ENCODE measurements at places on chromosomes 12 and 14.

DNA sequence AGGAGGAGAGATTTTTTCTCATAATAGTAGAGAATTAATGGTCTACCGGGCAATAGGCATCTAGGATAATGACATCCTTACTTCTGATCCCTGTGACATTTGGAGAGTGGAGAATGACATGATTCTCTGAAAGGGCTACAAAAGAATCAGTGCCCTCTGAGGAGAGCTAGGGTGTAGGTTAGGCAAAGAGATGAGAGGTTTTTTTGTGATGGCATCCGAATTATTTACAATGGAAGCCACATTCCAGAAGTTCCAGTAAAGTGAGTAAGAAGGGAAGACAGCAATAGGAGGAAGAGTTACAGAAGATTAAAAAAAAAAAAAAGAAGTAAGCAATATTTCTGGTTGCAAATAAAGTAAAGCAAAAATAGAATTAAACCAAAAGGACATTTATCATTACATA, 478.0 kb downstream of the RMST start:
- DNase-seq, result peak; percentile 39

GRCh38 chr14:93132472-93133065, 16.8 kb upstream of the ITPK1 start:
- DNase-seq, result peak; percentile 43

- DNase-seq, result no peak
These were observed 33.9 kb downstream of the PLCZ1 start for GRCh38 chr12:18703911-18704310.

DNA sequence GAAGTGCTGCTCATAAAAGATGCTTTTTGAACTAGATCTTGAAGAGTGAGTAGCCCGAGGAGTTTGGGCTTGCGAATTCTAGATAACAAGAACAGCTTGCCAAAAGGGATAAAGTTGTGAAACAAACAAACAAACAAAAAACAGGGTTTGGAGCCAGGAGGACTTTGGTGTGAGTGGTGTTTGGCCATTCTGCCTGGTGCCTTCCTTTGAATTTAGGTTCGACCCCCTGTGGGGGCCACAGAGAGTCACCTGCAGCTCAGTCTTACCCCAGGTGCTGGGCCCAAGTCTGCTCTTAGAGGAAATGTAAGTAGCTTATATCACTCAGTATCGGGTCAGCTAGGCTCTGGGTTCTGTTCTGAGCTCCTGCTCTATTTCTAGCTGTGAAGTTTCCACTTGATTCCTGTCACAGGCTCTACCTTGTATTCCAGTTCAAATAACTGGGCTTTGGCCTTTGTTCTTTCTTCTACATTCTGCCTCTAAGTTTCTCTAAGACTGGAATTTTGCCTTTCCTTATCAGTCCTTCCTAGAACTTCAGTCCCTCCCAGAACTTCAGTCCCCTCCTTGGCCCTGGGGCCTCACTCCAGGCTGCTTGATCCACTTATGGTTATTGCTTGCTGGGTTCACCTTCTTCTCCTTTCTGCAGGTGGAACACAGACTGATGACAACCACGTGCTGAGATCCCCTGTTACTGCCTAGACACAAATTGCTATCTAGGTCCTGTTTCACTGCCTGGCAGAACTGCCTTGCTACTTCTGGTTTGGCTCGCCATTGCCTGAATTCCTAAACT, 20.5 kb upstream of the DUSP6 start:
- no peak for DNase-seq

- no peak for DNase-seq
These were observed 142.0 kb upstream of the PELI2 start for GRCh38 chr14:55976219-55976618.

DNA sequence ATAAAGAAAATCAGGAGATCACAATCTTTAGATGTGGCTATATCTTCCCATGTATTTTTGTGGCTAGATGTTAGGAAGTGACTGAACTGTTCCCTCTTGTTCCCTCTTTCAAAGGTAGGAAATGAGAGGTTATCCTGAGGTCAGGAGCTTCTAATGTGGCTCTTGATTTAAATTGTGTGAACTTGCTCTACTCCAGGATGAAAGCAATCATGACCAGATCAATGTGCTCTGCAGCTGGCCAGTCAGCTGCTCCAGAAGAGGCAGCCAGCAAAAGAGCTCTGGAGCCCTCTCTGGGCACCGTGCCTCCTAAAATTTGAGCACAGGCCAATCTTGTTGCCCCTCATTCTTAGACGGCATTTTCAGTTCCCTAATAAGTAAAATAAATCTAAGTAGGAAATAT, 32.0 kb downstream of the CDK17 start:
- DNase-seq, result no peak

GRCh38 chr12:121630791-121631355, 4.5 kb downstream of the ORAI1 start:
- no peak for DNase-seq

DNA sequence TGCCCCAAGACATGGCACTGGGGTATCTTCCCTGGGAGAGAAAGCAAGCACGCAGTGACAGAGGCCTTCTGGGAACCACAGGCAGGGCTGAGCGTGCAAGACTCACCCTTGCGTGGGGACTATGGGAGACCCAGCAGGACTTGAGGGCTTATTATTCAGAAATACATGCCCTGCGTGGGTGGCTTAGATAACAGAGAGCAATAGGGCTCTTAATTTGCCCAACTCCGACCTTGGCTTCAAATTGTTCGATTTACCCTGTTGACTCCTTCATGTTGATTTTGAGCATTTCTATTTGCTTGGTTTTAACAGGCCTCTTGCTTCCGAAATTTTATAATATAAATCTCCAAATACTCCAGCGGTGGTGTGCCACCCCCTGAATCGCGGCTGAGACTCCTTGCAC, 5.1 kb upstream of the SERPINA1 start:
- DNase-seq, result no peak

GRCh38 chr14:64971943-64972791, at the start of gene RAB15:
Gene RAB15 (minus strand): TSS chr14:64972336. CDS start chr14:64972076, 260 bp downstream.
- DNase-seq, result peak; percentile 87

DNA sequence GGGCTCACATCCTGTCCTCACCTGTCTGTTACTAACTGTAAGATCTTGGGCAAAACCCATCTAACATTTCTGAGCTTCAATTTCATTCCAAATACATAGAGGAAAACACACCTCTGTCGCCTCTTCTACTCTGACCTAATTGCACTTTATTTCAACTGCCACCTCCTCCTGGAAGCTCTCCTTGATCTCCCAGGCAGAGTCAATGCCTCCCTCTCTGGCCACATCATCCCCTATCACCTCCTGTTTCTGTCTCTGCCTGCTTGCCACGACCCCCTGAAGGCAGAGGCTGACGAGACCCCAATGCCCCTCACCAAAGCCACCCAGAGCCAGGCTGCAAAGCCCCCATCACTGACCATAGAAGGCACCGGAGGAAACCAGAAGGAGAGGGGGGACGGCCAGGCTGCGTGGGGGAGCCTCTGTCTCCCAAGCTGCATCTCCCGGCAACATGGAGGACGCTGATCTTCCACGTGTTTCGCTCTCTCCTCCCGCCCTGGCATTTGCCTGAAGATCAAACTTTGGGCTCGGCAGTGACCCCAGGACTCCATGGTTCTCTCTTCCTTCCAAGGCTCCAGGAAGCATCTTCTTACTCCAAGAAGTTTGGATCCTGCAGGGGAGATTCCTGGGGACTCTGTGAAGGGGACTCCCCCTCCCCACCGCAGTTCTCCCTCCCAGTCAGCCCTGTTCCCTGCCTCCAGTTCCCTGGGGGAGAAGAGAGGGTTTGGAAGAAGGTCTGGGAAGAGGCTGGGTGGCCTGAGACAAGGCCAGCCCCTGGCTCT, 50.1 kb upstream of the BCL11B start:
- DNase-seq, result peak; percentile 11

DNA sequence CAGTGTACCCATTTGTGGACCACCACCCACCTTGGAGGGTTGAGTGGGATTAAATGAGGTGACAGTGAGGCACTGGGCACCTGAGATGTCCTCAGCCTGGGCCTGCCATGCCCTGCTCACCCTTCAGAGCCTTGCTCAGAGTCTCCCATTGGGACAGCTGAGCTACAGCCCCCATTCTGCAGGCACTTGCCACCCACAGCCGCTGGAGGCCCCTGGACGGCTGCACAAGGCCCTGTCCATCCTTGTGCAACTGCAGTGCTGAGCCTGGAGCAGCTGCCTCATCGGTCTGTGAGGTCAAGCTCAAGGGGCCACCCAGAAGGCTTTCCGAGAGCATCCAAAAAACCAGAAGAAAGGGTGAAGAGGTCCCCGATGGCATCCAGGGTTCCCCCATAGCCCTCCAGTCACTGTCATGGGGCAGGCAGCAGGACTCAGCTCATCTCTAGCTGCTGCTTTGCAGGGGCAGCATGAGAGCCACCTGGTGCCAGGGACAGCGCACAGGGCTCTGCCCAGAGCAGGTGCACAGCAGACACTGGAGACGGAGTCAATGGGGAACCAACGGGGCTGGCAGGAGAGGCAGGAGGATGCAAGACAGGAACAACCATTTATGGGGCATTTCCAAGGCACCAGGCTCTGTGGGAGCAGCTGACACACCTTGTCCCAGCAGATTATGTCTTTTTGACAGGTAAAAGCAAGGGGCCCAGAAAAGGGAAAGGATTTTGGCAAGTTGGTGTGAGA, 84.6 kb downstream of the ARL6IP4 start:
- DNase-seq, result no peak

GRCh38 chr12:32181498-32182175, 75.0 kb downstream of the BICD1 start:
- peak; percentile 25 for DNase-seq

- DNase-seq, result no peak
These were observed 37.5 kb upstream of the INF2 start for GRCh38 chr14:104651876-104652260.

- no peak for DNase-seq
These were observed 94.7 kb downstream of the CHST11 start for GRCh38 chr12:104551313-104551931.

DNA sequence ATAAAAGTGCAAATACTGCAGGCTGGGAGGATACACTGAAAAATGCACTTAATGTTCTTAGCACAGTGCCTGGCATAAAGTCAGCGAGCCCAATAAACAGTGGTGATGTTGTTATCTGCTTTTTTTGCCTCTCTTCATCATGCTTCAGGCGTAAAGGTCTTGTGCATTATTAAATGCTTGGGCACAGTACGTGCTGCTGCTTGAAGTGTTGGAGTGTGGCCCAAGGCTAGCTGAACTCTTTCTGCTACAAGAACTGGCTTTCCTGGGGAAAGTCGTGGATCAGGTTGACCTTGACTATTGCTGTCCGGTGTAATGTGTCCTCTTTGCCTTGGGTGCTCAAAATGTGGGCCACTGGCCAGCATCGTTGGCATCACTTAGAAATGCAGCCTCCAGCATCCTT, 43.0 kb downstream of the SMOC1 start:
- DNase-seq, result no peak

DNA sequence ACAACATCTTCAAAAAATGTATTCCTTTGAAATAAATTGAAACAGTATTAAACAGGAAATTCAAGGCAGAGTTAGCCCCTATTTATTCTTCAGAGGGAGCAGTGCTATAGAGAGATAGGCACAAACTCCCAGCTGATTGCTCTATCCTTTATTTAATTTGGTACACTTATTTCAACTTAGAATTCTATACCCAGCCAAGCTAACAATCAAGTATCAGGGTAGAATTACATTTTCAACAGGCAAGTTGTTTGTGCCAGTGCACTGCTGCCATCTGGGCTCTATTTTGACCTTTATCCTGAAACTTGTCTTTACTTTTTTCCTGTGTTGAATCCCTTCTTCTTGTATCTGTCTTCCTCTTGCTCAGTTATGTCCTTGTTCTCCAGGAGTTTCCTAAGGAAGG, 159.2 kb downstream of the STXBP6 start:
- DNase-seq, result no peak

DNA sequence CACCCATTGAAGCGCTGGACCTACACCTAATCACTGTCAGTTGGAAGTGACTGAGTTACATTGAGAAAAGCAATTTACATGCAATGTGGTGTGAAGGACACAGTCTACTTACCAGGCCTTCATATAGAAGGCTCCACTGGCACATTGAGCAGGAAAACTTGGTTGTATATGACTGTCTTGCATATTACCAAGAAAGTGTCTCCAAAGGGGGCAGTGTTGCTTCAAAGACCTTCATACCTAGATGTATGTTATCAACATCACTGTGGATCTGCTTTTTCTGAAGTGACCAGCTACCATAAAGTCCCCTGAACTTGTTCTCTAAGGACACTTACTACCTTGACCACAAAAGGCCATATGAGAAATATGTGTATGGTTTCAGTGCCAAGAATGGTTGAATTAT, 64.1 kb downstream of the NELL2 start:
- no peak for DNase-seq

DNA sequence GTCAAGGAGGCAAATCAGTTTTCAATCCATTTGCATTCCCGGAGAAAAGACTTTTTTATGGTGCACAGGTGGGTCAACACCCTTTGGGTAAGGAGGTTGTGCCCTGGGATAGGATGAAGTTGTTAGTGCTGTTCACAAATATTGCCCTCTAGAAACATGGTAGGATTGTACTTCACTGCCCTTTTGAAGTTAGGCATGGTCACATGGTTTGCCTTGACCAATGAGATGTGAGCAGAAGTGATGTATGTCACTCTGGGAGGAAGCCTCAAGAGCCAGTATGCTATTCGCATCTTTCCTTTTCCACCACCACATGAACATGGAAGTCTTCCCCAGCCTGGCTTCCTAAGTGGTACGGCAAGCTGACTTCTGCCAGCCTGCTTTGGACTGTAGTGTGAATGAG, 182.7 kb downstream of the TMX1 start:
- DNase-seq, result no peak

- no peak for DNase-seq
These were observed 5.4 kb downstream of the FBLN5 start for GRCh38 chr14:91942128-91942527.
